ENCODE measurements at places on chromosomes 2 and 18. TPM values are rescaled to one million over a fixed set of nuclear protein-coding genes. Genes with fewer than 3 reads are reported as not detected.

The DARS1 gene
- 19.9 TPM for total RNA-seq

The CHST10 gene
- 0.50 TPM for total RNA-seq

The SH3YL1 gene
- total RNA-seq: 7.3 TPM

DNA sequence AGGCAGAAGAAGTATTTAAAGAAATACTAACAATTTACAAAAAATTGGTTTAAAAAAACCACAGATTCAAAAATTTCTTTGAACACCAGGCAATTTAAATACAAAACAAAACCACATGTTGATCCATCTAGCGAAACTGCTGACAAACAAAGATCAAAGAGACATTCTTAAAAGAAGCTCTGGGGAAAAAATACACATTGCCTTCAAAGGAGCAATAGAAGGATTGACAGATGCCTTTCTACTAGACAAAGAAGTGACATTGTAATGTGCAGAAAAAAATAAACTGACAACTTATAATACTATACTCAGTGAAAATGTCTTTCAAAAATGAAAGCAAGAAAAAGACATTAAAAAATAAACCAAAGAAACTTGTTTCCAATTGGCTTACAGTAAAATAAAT, 12.6 kb upstream of the EIF2AK3 start:
- no peak for DNase-seq

The SERPINB3 gene
- not detected for total RNA-seq

- no peak for DNase-seq
Measured at GRCh38 chr2:110891626-110892025, 159.3 kb downstream of the ACOXL start.

GRCh38 chr2:226794751-226795171, 4.9 kb downstream of the IRS1 start:
- no peak for DNase-seq

The UGT1A9 gene
- 95.1 TPM for total RNA-seq

GRCh38 chr2:110126906-110127305, 11.3 kb upstream of the MALL start:
- DNase-seq: no peak

The AQP12A gene
- not detected for total RNA-seq

- no peak for DNase-seq
Measured at GRCh38 chr18:11923450-11923849, 15.3 kb upstream of the MPPE1 start.

DNA sequence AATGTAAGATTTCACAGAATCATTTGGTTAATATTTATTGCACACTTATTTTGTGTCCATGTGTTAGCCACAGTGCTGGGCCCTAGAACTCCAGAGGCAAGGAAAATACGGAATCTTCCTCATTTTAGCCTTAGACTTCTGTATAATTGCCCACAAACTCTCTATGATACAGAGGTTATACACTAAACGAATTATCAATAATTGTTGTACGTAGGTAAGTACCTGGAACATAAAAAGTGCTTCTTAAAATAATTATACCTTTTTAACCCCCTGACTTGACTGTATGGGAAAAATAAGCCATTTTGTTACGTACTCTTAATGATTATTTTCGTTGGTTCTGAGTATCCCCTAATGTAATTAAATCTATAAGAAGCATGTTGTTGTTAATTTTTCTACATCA, 119.4 kb downstream of the ARHGAP15 start:
- DNase-seq: no peak

DNA sequence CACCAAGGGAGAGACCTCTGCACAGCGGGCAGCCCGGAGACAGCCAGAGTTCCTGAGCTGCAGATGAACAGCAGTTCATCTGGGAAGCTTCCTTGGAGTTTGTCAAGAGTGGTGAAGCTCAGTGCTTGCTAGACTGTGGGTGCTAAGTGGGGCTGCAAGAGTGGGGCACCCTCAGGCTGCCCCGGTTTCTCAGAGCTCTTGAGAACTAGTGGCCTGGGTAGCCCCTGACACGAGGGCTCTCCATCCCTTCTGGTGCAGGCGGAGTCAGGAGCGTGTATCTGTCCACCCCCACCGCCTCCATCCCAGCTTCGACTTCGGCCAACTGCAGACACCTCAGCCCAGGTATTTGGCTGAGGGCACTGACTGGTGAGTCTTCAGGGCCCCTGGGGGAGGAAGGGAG, 222.0 kb downstream of the LOXHD1 start:
- peak; percentile 28 for DNase-seq

The HSBP1L1 gene
- 20.2 TPM for total RNA-seq

The NEU2 gene
- not detected for total RNA-seq

The CHMP3 gene
- total RNA-seq: 22.0 TPM

GRCh38 chr18:74524097-74524496, 10.2 kb upstream of the CNDP1 start:
- DNase-seq: peak; percentile 44

The MC2R gene
- not detected for total RNA-seq

DNA sequence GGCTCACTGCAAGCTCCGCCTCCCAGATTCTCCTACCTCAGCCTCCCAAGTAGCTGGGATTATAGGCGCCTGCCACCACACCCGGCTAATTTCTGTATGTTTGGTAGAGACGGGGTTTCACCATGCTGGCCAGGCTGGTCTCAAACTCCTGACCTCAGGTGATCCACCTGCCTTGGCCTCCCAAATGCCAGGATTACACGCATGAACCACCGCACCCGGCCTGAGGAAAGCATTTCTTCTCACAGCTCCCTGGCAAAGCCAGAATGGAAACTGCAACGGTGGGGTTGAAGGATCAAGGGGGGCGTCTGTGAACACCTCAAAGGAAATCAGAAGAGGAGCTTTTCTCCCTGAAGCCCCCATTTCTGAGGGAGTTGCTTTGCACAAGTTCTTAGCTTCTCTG, 11.2 kb upstream of the TEX51 start:
- DNase-seq: peak; percentile 23

DNA sequence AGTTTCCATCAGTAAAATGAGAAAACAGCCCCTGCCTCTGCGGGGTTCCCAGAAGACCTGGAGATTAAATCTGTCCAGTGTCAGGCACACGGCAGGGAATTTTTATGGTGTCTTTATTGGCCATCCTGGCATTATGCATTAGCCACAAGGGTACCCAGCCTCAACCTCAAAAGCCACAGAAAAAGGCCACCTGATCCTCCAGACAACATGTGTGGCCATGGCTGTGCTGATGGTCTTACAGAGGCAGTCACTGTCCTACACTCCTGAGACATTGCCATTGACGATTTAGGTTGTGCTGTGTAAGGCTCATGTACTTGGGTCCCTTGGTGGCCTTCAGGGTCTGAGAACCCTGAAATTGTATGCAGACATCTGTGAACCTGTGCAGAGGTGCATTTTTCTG, 115.6 kb downstream of the SMAD7 start:
- DNase-seq: no peak

The KANSL3 gene
- total RNA-seq: 18.5 TPM

GRCh38 chr18:53380063-53380639, 844.3 kb downstream of the MBD2 start:
- DNase-seq: no peak

GRCh38 chr2:20634507-20635112, 16.3 kb downstream of the HS1BP3 start:
- DNase-seq: no peak

The PROKR1 gene
- total RNA-seq: 0.05 TPM
